HTR-8/SVneo (cell line): ENCODE measurements at places on chromosomes 11 and 22.

DNA sequence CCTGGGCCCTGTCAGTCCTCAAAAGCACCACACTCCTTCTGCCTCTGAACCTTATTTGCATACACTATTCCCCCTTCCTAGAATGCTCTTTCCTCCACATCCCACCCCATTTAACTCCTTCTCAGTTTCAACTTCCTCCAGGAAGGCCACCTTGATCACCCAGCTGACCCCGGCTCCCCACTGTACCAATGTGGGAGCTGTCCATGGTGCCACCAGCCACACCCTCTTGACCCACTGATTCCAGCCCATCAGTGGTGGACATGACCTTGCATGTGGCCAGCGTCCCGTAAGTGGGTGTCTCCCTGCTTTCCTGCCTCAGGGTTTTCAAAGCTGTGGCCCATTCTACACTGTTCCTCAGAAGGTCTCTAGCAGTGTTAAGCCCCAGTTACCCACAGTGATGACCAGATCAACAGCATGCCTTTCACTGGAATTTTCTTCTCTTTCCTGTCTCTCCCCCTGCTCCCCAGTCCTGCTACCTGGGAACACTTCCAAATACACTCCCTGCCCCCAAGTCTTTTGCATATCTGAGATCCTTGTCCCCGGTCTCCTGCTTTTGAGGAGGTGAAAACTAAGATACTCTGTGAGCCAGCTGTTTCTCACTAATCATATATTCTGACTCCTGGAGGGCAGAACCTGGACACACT lies 346.6 kb downstream of the MN1 start:
- DNase-seq = no peak

DNA sequence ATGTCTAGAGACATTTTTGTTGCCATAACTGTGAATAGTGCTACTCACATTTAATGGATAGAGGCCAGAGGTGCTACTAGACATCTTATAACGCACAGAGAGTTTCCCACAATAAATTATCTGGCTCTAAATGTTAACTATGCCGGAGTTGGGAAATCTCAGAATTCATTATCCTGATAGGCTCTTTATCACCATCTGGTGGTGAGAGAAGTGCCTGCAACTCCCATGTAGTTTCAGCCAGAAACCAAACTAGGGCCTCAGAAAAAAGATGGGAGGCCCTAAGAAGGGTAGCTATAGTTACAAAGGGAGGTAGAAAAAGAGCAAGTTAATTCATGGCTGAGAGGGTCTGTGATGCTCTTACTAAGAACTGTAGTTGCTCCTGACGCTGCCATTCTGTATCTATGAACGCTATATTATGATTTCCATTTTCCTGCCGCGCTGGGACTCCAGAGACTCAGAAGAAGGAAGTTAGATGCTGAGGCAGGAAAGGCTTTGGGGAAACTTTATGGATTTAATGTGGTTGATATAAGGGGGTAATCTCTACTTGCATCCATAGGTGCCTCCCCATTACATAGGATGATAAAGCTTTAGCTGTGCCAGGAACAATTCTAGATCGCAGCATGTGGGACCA lies 22.9 kb upstream of the MRPL17 start:
- DNase-seq = peak; percentile 48

- DNase-seq = no peak
Measured at GRCh38 chr11:70778883-70779282, 380.6 kb downstream of the CTTN start.

DNA sequence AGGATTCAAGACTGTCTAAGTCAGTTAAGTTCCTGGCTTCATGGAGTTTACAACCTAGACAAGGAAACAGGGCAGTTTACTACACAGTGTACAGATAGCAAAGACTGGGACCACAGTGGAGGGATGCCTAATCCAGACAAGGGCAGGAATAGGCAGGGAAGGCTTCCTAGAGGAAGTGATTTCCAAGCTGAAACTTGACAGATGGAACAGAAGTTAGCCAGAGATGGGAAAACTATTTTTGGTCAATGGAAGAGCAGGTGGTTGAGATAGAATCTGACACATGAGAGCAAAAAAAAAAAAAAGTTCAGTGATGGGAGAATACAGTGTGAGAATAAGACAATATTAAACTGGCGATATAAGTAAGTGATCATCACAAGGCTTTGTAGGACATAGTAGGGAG lies 1.3 kb downstream of the COA4 start:
- no peak for DNase-seq

DNA sequence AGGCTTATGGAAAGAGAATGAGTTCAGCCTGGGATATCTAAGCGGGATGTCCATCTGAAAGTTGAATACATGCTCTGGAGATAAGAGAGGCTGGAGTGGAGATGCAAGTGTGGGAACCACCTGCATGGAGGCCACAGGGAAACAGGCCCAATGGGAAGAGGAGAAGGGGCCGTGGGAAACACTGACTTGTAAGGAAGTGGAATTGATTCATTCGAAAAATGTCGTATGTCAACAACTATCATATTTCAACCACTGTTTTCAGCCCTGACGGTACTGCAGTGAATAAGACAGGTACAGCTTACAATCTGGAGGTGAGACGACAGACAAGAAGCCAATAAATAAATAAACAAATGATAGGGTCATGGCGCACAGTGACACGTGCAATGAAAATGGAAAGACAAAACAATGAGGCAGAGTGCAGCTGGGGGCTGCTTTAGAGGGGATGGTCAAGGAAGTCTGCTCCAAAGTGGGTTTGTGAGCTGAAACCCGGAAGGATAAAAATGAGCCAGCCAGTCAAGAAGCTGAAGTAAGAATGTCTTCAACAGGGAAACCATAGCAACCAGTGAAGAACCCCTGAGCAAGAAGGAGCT lies 35.9 kb downstream of the EFCAB6 start:
- no peak for DNase-seq

GRCh38 chr11:14443638-14444037 lies 56.0 kb downstream of the COPB1 start:
- DNase-seq = no peak

GRCh38 chr11:127448101-127448500 lies 447.5 kb upstream of the KIRREL3 start:
- no peak for DNase-seq

GRCh38 chr11:83836883-83837654 lies 550.9 kb upstream of the CCDC90B start:
- DNase-seq = peak; percentile 29

DNA sequence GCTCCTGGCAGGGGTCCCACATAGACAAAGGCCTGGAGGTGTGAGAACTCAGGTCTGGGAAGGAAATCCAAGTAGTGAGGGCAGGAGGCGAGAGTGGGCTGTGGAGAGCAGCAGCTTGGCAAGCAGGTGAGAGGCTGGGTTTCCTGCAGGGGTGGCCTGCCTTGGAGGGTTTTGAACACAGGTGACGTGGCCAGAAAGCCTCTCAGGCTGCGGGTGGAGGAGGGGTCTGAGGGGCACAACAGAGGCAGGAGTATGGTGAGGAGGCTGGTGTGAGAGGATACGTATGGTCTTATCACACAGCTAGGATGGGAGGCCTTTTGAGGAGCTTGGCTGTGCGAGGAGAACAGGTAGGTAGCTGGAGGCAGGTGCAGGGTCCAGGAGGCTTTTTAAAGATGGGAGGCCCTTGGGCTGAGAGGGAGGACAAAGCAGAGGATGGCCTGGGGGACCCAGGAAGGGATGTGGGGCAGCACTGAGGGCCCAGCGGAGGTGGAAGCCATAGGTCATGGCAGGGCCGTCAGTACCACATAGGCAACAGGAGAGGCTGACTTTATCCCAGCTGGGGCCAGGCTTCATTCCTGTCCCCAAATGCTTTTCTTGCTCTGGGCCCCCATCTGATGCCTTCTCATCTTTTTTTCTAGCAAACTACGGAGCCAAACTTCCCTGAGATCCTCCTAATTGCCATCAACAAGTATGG lies 84.4 kb downstream of the MYO7A start:
- DNase-seq = no peak

GRCh38 chr11:12445001-12445400 lies 67.6 kb downstream of the PARVA start:
- DNase-seq = no peak

GRCh38 chr11:9838961-9839360 lies 175.1 kb downstream of the SWAP70 start:
- DNase-seq = no peak

- DNase-seq = no peak
Measured at GRCh38 chr11:27571154-27571810, 64.7 kb upstream of the LIN7C start.

DNA sequence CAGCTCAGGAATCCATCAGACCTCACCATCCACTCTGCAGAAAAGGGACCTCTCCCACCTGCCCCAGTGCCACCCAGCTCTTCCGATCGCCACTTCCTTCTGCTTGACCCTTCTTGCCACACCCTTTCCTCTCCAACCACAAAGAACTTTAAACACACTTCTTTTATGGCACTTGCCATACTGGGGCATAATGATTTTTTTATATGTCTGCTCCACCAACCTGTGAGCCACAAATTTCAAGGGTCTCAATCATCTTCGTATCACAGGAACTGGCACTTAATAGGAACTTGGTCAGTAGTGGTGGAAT lies 11.7 kb upstream of the MYH9 start:
- DNase-seq = no peak
